ENCODE measurements at places on chromosomes 3 and 15. TPM values are rescaled to one million over a fixed set of nuclear protein-coding genes. Genes with fewer than 3 reads are reported as not detected.

GRCh38 chr3:165855581-165855980 is 18.4 kb upstream of the BCHE start:
- H3K27me3 ChIP-seq: no peaks in the 10 kb centered on the region
- no peak overlapping the region for H3K4me3 ChIP-seq
- H3K4me1 ChIP-seq: no peaks in the 10 kb centered on the region
- H3K36me3 ChIP-seq: no peaks in the 10 kb centered on the region
- no peak overlapping the region for H3K27ac ChIP-seq

DNA sequence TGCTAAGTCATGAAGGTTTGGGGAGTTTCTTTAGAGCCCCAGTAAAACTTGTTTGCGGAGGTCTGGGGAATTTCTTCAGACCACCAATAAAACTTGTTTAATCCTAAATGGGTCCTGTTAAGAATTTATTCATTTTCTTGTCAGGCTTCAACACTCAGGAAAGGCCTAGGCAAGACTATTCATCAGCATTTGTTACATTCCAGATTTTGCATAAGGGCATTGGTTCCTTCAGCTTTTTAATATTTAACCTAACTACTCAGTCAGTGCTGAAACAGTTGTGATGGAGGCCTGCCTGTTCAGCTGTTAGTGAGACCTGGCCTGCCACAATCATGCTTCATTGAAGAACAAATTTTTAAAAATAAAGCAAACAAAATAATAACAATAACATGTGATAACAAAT is 954.2 kb upstream of the SEMA6D start:
- no peaks in the 10 kb centered on the region for H3K36me3 ChIP-seq
- H3K27me3 ChIP-seq: no peaks in the 10 kb centered on the region
- DNase-seq: no peak
- no peak overlapping the region for H3K4me3 ChIP-seq

PYGO1 gene
- 0.37 TPM for total RNA-seq

CADM2 gene
- 3.2 TPM for total RNA-seq

CISH gene
- total RNA-seq: 14.1 TPM

- H3K4me1 ChIP-seq: peaks cover 8% of the 10 kb centered on the region
- no peaks in the 10 kb centered on the region for H3K36me3 ChIP-seq
- H3K27me3 ChIP-seq: no peaks in the 10 kb centered on the region
- peak overlapping the region; percentile 65 for H3K27ac ChIP-seq
These were observed 31.8 kb downstream of the XXYLT1 start for GRCh38 chr3:195239121-195239520.

PDIA3 gene
- 115 TPM for total RNA-seq
